ENCODE measurements at places on chromosomes 11 and 22. TPM values are rescaled to one million over a fixed set of nuclear protein-coding genes. Genes with fewer than 3 reads are reported as not detected.

DNA sequence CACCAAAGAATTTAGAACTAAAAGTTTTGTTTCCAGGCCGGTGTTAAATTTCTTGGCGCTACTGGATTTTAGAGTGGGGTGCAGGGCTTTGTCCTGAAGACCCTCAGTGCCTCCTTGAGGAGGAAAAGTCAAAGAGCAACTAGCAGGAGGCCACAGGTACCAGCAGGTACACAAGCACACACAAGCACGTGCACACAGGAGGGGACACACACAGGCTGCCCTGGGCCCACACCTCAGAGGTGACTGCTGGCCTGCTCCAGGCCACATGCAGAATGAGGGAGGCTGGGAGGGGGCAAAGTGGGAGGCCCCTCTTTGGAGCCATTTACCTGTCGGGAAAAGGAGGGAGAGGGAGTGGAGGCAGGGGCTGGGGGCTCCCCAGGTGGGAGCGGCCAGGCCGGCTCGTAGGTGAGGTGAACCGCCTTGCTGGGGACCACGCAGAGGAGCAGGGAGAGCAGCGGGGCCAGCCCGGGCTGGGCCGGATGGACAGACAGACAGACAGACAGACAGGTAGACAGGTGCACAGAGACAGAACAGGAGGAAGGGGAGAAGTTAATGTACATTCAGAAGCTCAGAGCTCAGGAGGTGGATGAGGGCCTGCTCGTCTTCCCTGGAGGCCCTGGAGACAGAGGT, 12.2 kb downstream of the RAB3IL1 start:
- no peak for DNase-seq

DNA sequence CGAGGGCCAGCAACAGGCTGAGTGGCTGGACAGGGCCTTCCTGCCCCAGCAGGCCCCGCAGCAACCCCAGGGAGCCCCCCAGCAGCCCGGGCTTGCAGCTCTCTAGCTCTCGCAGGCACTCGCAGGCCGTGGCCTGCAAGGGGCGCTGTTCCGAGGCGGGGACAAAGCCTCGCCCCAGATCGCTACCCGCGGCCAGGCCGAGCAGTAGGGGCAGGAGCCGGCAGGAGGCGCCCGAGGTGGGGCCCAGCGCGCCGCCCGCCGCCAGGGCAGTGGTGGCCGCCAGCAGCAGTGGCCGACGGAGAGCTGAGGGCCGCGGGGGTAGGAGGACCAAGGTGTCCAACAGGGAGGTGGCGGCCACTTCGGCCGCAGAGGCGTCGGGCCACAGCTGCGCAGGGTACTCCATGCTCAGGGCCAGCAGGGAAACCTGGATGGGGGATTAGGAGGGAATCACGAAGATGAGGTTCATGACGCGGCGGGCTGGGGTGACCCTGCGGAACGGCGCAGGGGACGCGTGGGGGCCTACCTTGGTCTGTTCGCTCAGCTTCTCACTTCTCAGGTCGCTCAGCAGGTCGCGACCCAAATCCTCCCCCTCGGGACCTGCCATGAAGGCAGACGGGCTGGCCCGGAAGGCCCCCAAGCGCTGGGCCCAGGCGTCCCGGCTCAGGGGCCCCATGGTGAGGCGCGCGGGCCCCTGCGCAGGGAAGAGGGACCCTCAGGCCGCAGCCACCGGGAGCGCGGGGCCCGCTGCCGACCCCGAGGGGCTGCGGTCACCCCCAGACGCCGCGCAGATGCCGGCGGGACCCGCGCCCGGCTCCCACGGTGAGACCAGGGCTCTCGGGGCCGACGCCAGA, 632 bp downstream of the AP5B1 start:
- peak; percentile 86 for DNase-seq

DNA sequence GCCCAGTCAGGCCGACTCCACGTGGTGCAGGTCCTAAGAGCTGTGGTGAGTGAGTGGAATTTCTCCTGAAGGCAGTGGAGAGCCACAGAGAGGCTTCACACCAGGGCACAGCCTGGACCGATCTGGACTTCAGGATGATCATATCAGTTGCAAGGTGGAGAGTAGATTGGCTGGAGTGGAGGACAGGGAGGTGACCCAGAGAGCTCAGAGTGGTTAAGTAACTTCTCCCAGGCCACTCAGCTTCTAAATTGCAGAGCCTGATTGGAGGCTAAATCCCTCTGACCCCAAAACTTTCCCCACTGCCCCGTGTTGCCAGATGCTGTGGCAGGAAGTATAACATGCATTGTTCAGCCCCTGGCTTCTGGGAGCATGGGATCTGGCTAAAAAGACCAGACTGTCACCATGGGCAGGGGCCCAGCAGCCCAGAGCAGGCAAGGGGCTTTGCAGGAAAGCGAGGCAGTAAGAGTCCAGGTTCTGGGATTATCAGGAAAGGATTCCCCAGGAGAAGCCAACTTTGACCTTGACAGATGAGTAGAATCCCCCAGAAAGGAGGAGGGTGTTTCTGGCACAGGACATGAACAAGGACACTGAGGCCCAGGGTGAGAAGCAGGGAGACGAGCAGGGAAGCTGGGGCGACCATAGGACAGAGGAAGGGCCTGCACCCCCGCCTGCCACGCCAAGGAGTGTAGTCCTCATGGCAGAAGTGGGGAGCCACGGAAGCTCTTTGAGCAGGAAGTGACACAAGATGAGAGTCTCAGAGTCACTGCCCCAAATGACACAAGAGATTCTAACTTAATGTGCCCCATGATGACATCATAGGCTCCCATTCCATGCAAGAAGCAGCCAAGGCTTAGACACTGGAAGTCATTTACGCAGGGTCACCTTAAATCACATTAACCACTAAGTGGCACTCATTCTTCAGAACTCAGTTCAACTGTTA, 4.8 kb downstream of the SLC35C1 start:
- DNase-seq, result no peak

- DNase-seq, result no peak
Observed at GRCh38 chr11:128473636-128474035, 113.7 kb downstream of the ETS1 start.

GRCh38 chr11:125922156-125922555, 17.8 kb downstream of the DDX25 start:
- DNase-seq, result no peak

DNA sequence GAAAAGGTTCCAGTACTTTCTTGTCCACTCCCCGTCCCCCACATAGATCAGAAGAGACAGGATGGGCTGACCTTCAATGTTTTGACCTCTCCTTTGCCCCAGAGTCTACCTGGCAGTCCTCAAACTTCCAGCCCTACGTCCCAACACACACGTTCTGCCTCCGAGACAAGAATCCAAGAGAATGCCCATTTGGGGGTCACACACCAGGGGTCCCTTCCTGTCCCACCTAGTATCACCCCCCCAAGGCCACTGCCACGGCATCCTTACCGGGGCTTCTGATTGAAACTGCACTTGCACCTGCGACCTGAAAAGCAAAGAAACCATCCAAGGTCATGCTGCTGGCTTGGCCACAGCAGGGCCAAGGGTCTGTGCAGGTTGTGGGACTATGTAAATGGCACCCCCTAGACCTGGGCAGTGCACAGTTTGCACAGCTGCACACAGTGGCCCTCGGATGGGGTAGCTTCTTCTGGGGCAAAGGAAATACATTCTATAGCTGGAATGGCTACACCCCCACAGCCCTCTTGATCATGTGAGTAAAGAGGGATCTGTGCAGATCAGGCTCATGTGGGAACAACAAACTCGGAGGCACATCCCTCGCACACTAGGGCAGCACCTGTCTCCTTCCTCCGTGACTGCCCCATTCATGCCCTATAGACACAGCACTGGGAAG, 16.5 kb upstream of the FXYD2 start:
- no peak for DNase-seq

CABP7 gene
- not detected for total RNA-seq

GRCh38 chr22:46931881-46932280, 169.4 kb downstream of the TBC1D22A start:
- no peak for DNase-seq

DNA sequence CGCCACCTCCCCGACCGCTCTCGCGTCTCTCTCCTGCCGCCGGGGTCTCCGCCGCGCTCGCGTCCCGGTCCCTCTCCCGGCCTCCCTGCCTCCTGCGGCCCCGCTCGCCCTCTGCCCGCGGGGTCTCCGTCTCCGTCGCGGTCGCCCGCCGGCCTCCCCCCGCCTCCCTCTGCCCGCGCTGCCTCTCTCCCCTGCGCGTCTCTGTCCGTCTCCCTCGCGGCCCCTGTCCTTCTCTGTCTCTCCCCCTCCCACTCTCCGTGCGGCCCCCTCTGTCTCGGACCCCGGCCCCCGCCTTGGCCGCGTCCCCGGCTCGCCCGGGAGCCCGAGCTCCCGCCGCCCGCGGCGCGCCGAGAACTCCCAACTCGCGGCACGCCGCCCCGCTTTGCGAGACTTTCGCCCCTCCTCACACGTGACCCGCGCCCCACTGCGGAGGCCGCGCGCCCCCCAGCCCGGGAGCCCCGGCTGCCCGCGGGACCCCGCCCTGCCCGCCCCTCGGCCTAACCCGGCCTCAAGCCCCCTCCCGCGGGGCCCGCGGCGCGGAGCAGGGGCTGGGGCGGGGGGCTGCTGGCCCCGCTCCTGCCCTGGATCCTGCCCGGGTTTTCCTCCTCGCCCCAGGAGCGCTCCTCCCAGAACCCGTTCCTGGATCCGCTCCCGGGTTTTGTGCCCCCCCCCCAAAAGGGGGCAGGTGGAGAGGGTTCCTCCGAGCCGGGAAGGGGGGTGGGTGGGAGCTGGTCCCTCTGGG, 702 bp upstream of the KCNJ4 start:
- peak; percentile 55 for DNase-seq

- peak; percentile 59 for DNase-seq
Observed at GRCh38 chr11:131511794-131512193, 141.4 kb downstream of the NTM start.

GRCh38 chr22:28004021-28004420, 85.0 kb upstream of the PITPNB start:
- DNase-seq, result no peak

DNA sequence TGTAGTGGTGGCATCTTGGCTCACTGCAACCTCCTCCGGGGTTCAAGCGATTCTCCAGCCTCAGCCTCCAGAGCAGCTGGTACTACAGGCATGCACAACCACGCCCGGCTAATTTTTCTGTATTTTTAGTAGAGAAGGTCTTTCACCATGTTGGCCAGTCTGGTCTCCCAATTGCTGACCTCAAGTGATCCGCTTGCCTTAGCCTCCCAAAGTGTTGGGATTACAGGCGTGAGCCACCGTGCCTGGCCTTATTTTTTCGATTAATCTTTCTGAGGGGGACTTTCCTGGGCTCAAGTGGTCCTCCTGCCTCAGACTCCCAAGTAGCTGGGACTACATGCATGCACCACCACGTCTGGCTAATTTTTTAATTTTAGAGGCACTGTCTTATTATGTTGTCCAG, 5.6 kb downstream of the SNU13 start:
- DNase-seq, result no peak

GTSE1 gene
- 8.2 TPM for total RNA-seq

GRCh38 chr22:27772081-27772983, 29.2 kb downstream of the MN1 start:
- no peak for DNase-seq

- no peak for DNase-seq
Observed at GRCh38 chr11:8654503-8654902, 28.0 kb downstream of the TRIM66 start.

DNA sequence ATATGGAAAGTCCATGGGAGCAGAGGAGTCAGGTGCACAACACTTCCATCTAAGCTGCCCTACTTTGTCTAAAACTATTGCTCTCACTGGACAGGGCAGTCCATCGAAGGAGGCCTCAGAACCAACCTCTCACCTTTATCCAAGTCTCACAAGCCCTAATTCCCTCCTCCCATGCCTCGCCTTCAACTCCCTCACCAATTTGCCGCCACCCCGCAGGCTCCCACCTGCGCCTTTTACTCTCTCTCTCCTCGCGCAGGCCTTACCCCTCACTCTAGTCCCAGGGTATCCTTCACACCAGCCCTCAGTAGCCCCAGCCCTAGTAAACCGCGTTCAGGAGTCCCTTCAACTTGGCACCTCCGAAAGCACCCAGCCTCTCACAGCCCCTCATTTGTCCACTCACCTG, 451 bp downstream of the FHIP1B start:
- peak; percentile 20 for DNase-seq

DEPDC7 gene
- 0.74 TPM for total RNA-seq

EIF1AD gene
- 34.9 TPM for total RNA-seq

SAA4 gene
- total RNA-seq, result not detected

GRCh38 chr22:47373648-47374272, 611.3 kb downstream of the TBC1D22A start:
- DNase-seq, result no peak

RFPL1 gene
- total RNA-seq, result not detected

SCT gene
- 1.8 TPM for total RNA-seq

FAM111B gene
- 3.4 TPM for total RNA-seq

- DNase-seq, result no peak
Observed at GRCh38 chr11:72745511-72745910, 6.7 kb downstream of the ARAP1 start.

DNA sequence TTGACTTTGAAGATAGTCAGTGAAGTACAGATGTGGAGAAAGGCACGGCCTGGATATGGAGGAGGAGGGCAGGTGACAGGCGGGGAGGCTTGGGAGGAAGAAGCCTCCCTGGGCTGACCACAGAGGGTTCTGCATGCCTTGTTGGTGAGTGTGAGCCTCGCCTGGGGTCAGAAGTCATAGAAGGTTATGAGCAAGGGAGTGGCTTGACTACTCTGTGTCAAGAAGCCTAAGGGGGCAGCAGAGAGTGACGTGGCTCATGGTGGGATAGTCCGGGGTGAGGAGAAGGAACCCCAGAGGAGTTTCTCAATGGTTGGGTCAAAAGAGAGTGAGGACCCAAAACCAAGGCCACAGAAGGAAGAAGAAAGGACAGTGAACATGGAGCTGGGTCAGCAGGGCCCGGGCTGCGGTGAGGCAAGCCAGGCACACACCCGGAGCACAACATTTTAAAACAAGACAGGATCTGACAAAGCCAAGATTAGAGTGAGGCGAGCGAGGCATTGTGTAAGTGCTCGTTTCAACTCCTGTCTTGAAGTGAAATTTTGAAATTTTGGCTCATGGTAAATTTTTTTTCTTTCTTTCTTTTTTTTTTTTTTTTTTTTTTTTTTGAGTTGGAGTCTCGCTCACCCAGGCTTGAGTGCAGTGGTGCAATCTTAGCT, 31.9 kb downstream of the PDGFB start:
- DNase-seq, result no peak

GRCh38 chr11:19176629-19177186, 25.1 kb downstream of the CSRP3 start:
- DNase-seq, result no peak

- DNase-seq, result no peak
Observed at GRCh38 chr11:87083029-87083428, 45.3 kb downstream of the TMEM135 start.

GRCh38 chr22:36311386-36312085, 58.6 kb downstream of the APOL1 start:
- DNase-seq, result no peak

GRCh38 chr11:88434333-88434976, 96.9 kb upstream of the CTSC start:
- DNase-seq, result no peak

DGAT2 gene
- total RNA-seq, result 0.51 TPM

COX8A gene
- 188 TPM for total RNA-seq

ZC3H12C gene
- 6.4 TPM for total RNA-seq

GRCh38 chr11:58639669-58640068, 17.2 kb downstream of the CNTF start:
- no peak for DNase-seq

GDPD5 gene
- total RNA-seq, result 674 TPM

HEPN1 gene
- not detected for total RNA-seq

LRRC55 gene
- total RNA-seq, result 4.7 TPM

RCOR2 gene
- total RNA-seq, result 9.3 TPM
